ENCODE measurements at places on chromosomes 7 and 10. TPM values are rescaled to one million over a fixed set of nuclear protein-coding genes. Genes with fewer than 3 reads are reported as not detected.

DNA sequence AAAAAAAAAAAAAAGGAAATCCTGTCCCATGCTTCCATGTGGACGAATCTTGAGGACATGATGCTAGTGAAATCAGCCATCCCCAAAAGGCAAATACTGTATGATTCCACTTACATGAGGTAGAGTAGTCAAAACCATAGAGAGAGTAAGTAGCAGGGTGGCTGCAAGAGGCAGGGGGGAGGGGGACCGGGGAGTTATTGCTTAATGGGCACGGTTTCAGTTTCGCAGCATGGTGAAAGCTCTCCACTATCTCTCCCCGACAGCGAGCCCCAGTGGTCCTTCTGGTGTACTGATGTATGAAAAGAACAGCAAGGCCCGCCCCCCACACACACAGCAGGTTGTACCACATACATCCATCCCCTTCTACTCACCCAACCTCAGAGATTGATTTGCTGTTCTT, 32.8 kb downstream of the NOD1 start:
- DNase-seq, result no peak

DNA sequence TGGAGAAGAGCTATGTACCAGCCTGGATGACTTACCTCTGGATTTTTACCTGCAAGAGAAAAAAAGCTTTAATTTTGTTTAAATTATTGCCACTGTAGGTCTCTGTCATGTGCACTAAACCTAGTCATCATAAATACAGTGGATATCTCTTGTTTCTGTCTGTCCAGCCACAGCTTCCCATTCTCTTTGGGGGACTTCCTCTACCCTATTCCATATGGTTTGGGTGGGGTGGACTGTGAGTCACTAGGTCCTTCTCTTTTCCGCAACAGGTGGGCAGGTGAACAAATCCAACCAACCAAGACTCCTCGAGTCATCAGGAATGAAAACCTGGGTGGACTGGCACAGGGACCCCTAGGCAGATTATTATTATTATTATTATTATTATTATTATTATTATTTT, 87.3 kb upstream of the CYTH3 start:
- no peak for DNase-seq

SYT15 gene
- total RNA-seq, result 1.9 TPM

SDHAF3 gene
- 27.4 TPM for total RNA-seq

GRCh38 chr7:71208881-71209280, 76.9 kb downstream of the GALNT17 start:
- no peak for DNase-seq

AGBL3 gene
- total RNA-seq, result 4.3 TPM

CDHR1 gene
- not detected for total RNA-seq

DNA sequence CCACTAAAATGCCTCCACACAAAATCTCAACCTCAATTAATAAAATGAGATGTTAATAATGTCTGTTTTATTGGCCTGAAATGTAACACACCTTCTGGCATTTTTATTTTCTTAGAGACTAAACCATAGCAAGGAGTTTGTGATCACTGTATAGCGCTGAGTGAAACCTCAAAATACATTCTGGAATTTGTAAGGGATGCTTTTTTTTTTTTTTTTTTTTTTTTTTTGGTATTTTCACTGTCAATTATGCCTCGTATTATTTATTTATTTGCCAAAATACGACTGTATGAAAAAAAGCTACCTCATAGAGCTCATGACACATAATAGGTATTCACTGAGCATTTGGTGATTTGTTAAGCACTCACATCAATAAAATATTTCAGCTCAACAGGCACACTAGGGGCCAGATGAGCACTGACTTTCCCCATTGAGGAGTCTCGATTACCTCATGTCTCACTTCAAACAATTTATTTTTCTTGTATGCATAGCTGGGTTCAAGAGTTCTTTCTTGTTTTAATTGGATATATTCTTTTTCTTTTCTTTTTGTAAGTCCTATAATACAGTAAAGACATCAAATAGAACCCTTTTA, 36.5 kb downstream of the SEMA3C start:
- no peak for DNase-seq

MKLN1 gene
- 60.1 TPM for total RNA-seq

DNA sequence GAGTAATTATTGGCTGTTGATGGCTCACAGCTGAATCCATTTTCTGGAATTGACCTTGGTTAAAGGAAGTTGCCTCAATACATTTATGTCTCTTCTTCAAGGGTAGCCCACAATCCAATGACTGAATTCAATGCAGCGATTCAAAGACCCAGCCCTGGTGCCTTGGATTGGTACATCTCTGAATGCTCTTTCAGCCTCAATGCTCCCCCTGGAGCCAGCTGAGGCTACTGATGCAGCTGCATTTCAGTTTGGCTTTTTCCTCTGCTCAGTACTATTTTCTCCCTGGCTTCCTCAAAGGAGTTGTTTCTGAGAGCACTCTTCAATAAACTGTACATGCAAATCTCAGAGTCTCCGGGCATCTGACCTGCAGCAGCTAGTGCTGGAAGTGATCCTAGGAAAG, 633 bp upstream of the EBLN1 start:
- DNase-seq, result no peak

- DNase-seq, result no peak
These were observed 10.0 kb upstream of the LRRC4 start for GRCh38 chr7:128041203-128041602.

HOXA3 gene
- total RNA-seq, result 50.5 TPM

DNA sequence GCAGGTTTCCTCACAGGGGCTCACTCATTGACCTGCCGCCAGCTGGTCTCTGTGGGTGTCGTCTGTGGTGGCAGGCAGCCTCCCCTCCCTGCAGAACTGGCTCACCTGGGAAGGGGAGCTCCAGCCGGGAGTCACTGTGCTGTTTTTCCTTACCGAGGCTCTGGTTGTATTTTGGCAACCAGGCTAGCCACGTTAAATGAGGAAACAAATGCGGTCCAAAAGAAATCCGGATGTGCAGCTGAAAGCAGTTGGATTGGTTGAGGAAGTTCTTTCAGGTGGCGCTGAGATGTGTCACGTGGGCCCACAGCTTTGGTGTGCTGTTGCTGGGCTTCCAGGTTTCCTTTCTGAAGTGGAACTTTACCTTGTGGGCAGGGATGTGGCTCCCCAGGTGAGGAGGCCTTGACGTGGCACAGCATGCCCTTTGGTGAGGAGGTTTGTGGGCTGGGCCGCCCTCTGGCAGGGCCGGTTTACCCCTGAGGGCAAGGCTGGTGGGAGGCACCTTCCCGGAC, 14.2 kb downstream of the MTURN start:
- peak; percentile 80 for DNase-seq

Measured in PC-9 (cell line).